Frontal cortex (tissue), 4 donors: ENCODE measurements at places on chromosomes 2 and 18.
A peak's percentile ranks its signal among the peaks of the same experiment; 100 is the strongest.

- no peak for DNase-seq
These were observed 46.7 kb downstream of the FBXO48 start for GRCh38 chr2:68420254-68420910.

- no peak for DNase-seq
These were observed 113.8 kb upstream of the TTN start for GRCh38 chr2:178920916-178921513.

DNA sequence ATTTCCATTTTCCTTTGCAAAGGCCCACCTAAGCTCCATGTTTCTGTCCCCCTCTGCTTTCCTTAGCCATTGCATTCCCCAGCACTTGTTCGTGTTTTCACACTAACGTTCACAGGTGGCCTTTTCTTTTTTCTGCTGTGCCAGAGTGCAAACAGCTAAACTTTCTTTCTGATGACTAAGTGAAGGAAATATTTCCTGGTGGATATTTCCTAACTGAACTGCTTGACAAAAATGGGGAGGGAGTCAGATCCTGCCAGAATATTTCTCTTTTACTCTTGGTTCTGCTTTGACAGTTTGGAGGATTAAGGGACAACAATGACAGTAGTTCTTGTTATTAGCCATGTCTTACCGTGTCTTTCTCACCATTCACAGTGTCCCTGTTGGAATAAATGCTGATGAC, 344.0 kb downstream of the ARHGAP15 start:
- no peak for DNase-seq

DNA sequence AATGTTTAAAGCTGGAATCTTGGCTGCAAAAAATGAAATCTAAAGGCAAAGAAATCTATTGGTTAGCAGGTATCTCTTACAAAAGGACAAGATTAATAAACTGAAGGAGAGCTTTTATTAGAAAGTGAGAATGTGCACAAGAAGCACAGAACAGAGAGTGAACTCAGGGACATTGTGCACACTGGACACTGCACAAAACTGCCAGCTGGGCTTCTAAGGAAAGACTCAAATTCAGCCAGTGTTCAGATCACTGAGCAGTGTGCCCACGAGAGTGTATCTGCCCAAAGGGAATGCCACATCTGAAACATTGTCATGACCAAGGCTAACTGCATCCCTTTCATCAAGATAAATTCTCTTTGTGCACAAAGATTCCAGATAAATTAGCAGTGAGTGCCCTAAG, 129.7 kb upstream of the KCNH7 start:
- DNase-seq, result no peak

- no peak for DNase-seq
These were observed 63.6 kb upstream of the ACSL3 start for GRCh38 chr2:222797261-222797660.

- DNase-seq, result no peak
These were observed 16.1 kb downstream of the ADAM17 start for GRCh38 chr2:9539531-9539930.

GRCh38 chr2:46816151-46816845, 99.3 kb downstream of the MCFD2 start:
- DNase-seq, result no peak

GRCh38 chr2:209189893-209190292, 234.0 kb upstream of the MAP2 start:
- no peak for DNase-seq

GRCh38 chr2:160931531-160931930, 228.7 kb upstream of the TANK start:
- DNase-seq, result no peak

DNA sequence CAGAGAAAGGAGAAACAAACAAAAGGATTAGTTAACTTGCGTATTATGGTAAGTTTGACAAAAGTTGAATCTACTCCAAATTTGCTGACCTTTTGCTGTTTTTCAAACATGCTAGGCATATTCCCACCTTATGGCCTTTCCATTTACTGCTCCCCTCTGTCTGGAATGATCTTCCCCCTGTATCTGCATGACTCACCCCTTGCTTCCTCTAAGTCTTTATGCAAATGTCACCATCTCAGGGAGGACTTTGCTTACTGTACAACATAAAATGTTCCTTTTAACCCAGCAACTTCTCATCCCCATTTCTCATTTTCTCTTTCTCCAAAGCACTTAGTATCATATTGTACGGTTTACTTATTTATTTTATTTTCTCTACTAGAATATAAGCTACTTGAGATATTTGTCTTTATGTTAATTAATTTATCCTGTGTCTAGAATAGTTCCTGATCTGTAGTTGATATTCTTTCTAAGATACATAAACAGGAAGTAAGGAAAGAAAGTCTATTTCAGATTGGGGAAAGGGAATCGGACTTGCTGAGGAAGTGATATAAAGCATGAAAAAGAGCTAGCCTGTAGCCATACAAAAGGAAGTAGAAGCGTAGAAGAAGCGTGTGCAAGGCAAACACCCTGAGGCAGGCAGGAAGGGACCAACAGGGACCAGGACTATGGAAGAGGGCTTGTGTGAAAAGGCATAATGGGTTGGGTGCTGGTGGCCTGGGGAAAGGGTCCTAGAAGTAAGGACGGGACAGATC, 144.9 kb upstream of the ERBB4 start:
- no peak for DNase-seq

DNA sequence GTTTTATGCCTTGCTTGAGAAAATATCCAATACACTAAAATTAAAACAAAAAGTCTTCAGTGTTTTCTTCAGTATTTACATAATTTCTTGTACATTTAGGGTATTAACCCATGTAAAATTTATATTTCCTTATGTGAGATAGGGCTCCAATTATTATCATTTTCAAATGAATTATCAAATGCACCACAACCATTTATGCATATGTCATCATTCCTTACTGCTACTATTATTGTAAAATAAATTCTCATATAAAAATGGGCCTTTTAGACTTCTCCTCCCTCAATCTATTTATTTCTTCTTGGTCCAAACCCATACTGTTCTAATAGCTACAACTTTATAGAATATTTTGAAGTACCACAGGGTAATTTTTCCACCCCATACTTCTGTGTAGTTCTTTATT, 175.3 kb upstream of the LYPD1 start:
- no peak for DNase-seq

- DNase-seq, result no peak
These were observed 166.9 kb downstream of the GLI2 start for GRCh38 chr2:120902592-120902991.

- no peak for DNase-seq
These were observed 31.1 kb downstream of the DOK1 start for GRCh38 chr2:74585406-74586185.

GRCh38 chr2:229901819-229902218, 20.0 kb downstream of the TRIP12 start:
- no peak for DNase-seq

DNA sequence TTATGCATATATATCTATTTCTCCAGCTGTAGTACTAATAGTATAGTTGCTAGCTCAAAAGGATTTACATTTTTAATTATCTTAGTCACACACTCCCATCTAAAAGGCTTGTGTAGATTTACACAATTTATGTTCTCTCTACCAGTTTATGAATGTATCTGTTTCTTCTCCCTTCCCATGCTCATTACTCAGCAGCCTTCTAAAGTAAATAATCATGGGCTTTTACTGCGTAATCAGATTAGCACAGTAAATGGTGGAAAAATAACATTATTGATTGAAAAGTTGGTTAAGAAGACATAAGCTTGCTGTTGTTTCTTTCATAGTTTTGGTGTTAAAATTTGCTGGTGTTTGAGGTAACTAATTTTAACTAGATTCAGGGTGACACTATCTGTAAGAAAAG, 81.8 kb downstream of the PTPN4 start:
- no peak for DNase-seq

GRCh38 chr2:147378403-147378802, 466.4 kb upstream of the ACVR2A start:
- no peak for DNase-seq

DNA sequence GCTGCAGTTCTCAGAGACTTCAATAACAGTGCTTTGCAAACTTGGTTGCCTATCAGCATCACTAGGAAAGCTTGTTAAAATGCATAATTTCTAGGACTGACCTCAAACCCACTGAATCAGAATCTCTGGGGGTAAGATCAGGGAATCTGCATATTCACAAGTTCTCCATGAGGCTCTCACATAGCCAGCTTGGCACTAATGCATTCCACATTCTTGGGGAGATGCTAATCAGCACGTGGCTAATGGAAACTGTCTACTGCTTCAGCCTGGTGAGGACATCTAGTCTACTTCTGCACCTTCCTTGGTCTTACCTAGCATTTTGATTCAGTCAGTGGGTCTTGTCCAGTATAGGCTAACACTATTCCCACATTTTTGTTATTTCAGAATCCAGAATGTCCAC, 56.3 kb downstream of the RBKS start:
- DNase-seq, result no peak

GRCh38 chr2:235555371-235555770, 61.5 kb downstream of the AGAP1 start:
- DNase-seq, result no peak

- DNase-seq, result no peak
These were observed 260.5 kb upstream of the THUMPD2 start for GRCh38 chr2:40039549-40039948.

GRCh38 chr2:3557639-3558204, 411 bp downstream of the RNASEH1 start:
- no peak for DNase-seq

DNA sequence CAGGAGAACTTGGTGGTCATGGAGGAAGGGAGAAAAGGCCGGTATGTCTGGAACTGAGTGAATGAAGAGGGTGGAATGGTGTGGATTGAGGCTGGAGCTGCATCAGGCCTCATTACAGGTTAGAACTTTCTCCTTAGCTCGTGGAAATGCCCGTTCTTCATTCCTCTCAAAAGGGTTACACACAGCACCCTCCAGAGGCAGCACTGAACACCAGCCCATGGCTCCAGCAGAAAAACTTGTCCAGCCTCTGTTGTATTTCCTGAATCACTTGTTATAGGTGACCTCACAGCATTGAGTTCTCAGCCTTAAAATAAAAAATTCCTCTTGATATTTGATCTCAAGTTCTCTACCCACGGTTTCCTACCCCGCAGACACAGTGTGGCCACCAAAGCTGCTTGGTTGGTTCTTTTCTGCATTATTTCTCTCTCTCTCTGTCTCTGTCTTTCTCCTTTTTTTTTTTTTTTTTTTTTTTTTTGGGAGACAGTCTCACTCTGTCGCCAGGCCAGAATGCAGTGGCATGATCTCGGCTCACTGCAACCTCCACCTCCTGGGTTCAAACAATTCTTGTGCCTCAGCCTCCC, 89.6 kb downstream of the ITGB1BP1 start:
- DNase-seq, result peak; percentile 49

- no peak for DNase-seq
These were observed 60.0 kb downstream of the SLC16A14 start for GRCh38 chr2:230008708-230009066.

- DNase-seq, result no peak
These were observed 120.0 kb downstream of the MAP4K4 start for GRCh38 chr2:101817481-101817880.

DNA sequence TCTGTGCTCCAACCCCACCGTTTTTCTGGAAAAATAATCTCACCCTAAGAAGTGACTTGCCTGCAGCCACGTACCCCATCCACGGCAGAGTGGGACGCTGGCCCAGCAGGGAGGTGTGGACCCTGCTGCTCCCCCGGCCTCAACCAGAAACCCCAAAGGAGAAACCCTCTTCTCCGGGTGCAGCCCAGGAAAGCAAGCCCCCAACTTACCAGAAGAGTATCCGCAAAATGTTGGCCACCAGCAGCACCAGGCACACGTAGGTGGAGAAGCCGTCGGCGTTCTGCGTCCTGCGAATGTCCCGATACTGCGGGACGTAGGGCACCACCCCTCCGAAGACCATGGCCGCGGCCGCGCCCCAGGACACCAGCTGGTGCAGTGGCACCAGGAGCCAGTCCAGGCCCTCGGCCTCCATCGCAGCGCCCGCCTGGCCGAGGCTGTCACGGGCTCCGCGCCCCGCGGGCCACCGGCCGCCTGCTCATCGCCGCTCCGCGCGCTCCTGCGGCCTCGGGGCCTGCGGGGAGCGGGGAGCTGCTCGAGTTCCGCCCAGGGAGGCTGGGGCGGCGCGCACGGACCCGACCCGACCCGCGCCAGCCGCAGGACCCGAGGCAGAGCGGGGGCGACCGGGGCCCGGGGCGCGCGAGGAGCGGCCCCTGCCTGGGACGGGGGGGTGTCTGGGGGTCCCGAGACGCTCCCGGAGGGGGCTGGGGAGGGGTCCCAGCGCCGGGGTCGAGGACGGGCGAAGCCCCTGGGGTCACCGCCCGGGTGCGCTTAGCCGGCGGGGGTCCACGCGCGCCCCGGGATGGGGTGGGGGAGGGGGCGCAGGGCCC, 725 bp downstream of the SLC66A2 start:
- DNase-seq, result peak; percentile 46

DNA sequence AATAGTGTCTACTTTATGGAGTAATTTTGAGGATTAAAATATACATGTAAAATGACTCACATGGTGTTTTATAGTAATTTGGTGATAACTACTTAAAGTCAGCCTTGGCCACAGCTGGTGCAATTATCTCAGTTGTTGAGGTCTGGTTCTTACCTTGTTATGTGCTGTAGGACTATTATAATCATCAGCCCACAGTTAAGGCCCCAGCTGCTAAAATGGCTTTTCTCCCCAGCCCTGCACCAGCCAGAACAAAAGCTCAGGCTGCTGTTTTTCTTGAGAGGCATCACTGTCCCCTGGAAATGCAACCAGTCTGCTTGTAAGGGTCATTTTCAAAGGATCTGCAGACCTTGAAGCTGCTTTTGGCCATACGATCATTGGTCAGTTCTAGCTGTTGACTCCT, 283.3 kb upstream of the THUMPD2 start:
- DNase-seq, result no peak

DNA sequence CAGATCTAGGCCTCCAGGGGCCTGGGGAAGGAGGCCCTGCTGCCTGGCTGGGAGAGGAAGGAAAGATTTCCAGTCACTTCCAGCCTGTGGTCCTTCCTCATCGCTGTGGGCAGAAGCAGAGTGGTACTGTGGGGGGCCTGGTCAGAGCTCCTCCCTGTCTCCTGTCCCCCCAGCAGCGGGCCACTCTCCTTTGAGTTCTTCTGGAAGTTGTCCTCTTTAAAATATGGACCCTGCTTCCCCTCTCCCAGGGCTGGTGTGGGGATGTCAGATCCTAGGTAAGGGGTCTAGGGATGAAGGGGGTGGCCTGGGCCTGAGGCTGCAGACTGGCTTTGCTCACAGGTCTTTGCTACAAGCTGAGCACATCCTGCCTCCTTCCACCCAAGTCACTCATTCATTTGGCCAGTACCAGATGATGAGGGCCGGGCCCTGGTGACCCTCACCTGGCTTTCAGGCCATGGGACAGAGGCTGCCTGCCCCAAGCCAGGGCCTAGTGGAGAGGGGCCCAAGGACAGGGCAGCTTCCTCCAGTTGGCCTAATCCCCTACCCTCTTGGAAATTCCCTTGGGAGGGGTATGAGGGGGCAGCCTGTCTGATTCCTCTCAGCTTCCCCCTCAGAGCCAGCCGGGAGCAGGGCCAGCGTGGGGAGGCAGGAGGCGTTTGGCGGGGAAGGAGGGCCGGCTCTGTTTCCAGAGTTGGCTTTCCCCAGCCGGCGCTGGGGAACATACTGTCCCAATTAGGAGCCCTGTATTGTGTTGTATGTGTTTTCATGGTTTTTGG, 231.9 kb downstream of the DYSF start:
- DNase-seq, result peak; percentile 18
